ENCODE measurements at places on chromosomes 6 and 20.
A peak's percentile ranks its signal among the peaks of the same experiment; 100 is the strongest.

GRCh38 chr6:147684906-147685305 is 176.4 kb downstream of the SAMD5 start:
- DNase-seq = no peak

GRCh38 chr20:44496976-44497375 is 21.3 kb downstream of the TTPAL start:
- DNase-seq = peak; percentile 98

DNA sequence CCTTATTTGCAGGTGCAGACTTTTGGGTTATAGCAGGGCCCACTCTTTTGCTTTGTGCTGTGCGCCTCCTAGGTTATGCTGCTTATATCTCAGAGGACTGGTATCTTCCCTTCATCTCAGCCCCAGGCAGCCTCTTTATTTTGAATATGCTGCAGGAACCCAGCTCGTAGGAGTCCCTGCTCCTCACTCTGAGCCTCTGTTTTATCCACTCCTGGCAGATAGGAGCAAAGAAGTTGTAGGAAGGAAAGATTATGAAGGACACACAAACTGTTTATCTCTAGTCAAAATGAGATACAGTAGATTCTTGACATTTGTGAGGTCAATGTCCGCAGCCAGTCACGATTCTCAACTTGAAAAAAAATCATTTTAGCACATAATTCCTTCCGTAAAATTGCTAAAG is 15.6 kb downstream of the L3MBTL3 start:
- DNase-seq = no peak

- DNase-seq = no peak
These were observed 66.8 kb downstream of the PRDM1 start for GRCh38 chr6:106152952-106153351.

GRCh38 chr6:147704691-147705090 is 196.2 kb downstream of the SAMD5 start:
- no peak for DNase-seq

DNA sequence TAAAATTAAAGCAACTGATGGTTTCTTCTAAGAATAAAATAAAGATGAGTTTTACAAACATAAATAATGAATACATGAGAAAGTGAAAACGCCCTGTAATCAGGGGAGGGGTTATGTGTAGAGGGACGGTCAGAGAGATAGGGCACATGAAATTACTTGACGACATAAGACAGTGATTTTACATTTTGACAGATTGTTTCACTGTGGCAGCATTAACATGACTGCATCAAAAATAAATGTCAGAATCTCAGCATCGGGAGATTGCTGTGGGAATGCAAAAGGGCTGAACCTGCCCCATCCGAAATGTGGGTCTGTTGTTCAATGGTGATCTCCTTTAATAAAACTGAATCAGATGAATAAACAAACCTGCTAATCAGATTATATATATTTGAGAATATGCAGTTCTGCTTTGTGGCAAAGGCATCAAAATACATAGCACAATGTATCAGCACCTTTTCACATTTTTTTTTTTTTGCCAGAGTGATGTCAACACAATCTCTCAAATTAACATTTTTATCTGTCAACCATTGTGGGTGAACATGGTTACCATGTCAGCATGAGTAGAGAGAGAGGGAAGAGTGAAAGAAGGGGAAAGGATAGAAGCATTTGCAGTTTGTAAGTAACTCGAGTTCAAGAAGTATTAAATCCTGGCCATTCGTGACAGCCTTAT is 177.1 kb upstream of the MAN1A1 start:
- DNase-seq = no peak

DNA sequence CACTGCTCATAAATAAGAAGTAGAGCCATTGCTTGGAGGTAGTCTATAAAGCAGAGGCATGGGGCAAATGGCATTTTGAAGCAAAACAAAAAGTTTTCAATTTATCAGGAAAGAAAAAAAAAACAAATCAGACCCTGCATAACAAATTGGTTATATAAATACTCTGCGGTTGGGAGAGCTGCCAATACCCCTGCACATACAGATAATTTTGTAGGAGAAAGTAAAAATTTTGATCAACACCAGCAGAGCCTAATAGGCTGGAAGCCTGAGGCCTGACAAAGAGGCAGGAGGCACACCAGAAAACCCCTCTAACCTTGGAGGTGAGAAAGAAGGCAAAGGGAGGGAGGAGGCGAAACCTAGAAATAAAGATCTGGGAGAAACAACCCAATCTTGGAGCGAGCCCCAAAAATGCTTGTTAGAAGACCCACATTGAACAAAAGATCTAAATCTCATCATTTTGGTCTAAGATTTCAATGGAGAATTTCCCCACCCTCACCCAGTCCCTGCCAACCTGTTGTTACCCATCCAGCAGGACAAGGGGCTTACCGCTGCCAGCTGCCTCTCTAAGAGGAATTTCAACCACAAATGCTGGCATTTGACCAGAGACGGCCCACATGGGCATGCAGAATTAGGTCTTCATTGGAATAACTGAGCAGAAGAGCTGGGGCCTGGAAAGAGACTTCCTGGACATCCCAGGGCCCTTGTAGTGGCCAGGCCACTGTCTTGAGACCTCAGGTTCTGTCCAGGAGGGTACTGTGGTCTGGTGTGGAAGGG is 28.4 kb downstream of the FOXA2 start:
- no peak for DNase-seq

DNA sequence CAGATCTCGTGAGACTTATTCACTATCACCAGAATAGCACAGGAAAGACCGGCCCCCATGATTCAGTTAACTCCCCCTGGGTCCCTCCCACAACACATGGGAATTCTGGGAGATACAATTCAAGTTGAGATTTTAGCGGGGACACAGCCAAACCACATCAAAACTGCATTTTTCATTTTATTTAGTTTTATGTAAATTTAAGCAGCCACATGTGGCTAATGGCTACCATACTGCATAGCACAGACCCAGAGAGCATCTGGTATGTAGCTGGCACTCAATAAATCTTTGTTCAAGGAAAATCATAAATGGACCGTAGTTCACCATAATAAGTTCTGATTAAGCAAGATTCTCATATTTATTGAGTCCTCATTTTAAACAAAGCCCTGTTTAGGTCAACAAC is 15.3 kb downstream of the GFOD1 start:
- DNase-seq = no peak

GRCh38 chr20:16861708-16862107 is 113.5 kb downstream of the OTOR start:
- no peak for DNase-seq

- no peak for DNase-seq
These were observed 12.1 kb downstream of the TRIM31 start for GRCh38 chr6:30100585-30101443.

DNA sequence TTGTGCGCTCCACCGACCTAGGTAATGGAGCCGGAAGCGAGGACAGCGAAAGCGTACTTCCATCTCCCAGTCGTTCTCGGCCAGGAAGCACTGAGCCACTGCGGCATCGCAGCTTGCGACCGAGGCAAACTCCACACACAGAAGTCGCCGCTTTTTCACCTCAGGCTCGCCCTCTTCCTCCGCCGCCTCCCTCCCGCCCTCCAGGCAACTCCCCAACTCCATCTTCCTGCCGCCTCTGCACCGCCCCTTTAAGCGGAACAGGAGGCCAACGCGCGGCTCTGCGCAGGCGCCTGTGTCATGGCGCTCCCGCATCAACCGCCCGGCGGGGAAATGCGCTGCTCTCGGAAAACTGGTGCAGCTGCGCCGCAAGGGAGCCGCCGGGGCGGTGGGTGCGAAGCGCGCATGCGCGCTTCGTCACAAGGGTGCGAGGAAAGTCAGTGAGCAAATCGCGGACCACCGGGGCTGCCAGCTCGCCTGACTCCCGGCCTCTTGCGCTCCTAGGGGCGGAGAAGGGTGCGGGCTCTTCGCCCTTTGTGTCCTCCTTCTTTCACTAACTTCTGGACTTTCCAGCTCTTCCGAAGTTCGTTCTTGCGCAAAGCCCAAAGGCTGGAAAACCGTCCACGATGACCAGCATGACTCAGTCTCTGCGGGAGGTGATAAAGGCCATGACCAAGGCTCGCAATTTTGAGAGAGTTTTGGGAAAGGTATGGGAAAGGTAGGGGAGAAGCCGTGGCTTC is at the start of the genes ACOT13 and TDP2:
Gene ACOT13, plus strand, starts transcription at position 437 of the 737 bp plus-strand sequence. Its CDS starts 187 bp downstream, at position 624.
Gene TDP2, minus strand, starts transcription at position 259 of the 737 bp plus-strand sequence. Its CDS starts 37 bp downstream, at position 222.
- peak; percentile 95 for DNase-seq

- DNase-seq = no peak
These were observed 49.1 kb downstream of the NFATC2 start for GRCh38 chr20:51493346-51493791.

DNA sequence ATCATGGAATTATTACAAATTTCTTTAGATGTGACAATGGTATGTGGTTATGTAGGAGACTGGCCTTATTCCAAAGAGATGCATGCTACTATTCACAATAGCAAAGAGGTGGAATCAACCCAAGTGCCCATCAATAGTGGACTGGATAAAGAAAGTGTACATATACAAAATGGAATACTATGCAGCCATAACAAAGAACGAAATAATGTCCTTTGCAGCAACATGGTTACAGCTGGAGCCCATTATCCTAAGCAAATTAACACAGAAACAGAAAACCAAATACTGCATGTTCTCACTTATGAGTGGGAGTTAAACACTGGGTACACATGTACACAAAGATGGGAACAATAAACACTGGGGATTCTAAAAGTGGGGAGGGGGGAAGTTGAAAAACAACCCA is 69.7 kb downstream of the NUDT3 start:
- no peak for DNase-seq

- DNase-seq = peak; percentile 64
These were observed at the start of gene LAMA4 for GRCh38 chr6:112253841-112254816. TSS of gene LAMA4 (minus strand) at chr6:112254567. CDS start at chr6:112254150, 417 bp downstream.

- no peak for DNase-seq
These were observed 47.5 kb downstream of the OPRM1 start for GRCh38 chr6:154086510-154086909.

DNA sequence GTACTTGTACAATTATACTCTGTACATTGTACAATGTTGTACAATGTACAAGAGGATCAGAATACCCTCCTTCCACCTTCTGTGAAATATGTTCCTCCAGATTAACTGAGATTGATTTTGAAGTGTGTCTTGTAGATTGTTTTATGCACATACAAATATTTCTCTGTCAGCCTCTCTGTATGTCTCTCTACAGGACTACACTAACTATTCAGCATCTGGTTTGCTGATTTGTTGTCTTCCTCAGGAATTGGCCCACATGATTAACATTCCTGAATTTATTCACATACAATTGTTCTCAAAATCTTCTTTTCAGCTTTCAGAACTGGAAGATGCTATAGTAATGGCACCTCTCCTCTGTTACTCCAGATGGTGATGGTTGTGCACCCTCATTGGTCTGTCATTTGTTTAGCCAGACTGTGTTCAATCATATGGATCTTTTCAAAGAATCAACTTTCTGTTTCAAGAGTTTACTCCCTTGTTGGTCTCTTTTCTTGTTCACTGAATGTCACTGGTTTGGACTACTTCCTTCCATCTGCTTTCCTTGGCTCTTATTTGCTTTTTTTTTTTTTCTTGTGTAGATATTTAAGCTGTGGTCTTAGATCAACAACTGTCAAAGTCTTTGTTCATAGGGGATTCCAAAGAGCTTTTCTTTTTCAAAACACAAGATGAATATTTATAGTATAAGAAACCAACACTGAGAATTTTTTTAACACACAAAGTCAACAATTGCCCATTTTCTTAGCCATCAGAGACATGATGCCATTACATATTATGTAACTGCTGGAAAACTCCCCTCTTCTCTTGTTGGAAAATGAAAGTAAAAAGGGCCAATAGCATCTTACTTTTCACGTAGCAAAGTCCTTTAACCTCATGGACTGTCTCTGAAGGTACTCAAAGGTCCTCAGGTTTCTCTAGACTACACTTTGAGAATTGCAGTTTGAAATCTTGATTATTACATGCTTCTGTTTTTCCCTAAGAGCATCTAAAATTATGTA is 67.9 kb downstream of the LPA start:
- DNase-seq = no peak

GRCh38 chr6:15697895-15698294 is 35.1 kb upstream of the DTNBP1 start:
- DNase-seq = no peak
